ENCODE measurements at places on chromosomes 4 and X. TPM values are rescaled to one million over a fixed set of nuclear protein-coding genes. Genes with fewer than 3 reads are reported as not detected.
A peak's percentile ranks its signal among the peaks of the same experiment; 100 is the strongest.

The RPS6KA6 gene
- total RNA-seq: not detected

The SH3D19 gene
- total RNA-seq: 37.5 TPM

DNA sequence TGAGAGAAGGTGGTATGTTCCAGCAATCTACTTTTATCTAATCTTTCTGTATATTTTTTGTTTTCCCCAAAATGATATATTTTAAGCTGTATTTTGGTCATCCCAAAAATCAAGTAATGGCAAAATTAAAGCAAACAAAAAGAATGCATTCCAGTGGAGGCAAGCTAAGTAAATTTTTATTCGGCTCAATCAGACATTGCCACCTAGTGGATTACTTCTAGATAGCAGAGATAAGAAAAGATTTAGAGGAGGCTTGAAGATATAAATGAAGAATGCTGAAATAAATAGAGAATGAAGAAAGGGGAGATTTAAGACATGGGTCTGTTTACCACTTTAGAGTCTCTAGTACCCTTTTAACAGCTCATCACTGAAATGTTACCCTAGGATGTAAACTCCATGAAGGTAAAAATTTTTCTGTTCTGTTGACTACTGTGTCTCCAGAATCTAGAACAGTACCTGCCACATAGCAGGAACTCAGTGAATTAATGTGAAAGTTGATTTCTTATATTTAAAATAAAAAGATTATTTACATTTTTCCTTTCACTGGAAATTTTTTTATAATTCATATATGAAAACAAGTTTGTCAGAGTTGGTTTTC, 110.9 kb upstream of the ANK2 start:
- H3K27ac ChIP-seq: no peak overlapping the region
- no peaks in the 10 kb centered on the region for H3K27me3 ChIP-seq
- H3K36me3 ChIP-seq: no peaks in the 10 kb centered on the region

- H3K4me1 ChIP-seq: no peaks in the 10 kb centered on the region
- no peak for DNase-seq
- H3K36me3 ChIP-seq: no peaks in the 10 kb centered on the region
- H3K27me3 ChIP-seq: no peaks in the 10 kb centered on the region
These were observed 44.5 kb upstream of the IL2 start for GRCh38 chr4:122500852-122501501.

- H3K27ac ChIP-seq: peak overlapping the region; percentile 45
- H3K27me3 ChIP-seq: no peaks in the 10 kb centered on the region
- no peaks in the 10 kb centered on the region for H3K36me3 ChIP-seq
- peaks cover 3% of the 10 kb centered on the region for H3K4me1 ChIP-seq
- peak overlapping the region; percentile 61 for H3K4me3 ChIP-seq
- no peak for DNase-seq
These were observed 491 bp downstream of the COL4A5 start for GRCh38 chrX:108439961-108440696.

GRCh38 chr4:138646383-138646782, 369.2 kb upstream of the NOCT start:
- no peaks in the 10 kb centered on the region for H3K36me3 ChIP-seq
- DNase-seq: no peak
- H3K27ac ChIP-seq: no peak overlapping the region
- H3K27me3 ChIP-seq: no peaks in the 10 kb centered on the region

GRCh38 chr4:108227923-108228322, 59.2 kb upstream of the LEF1 start:
- no peak overlapping the region for H3K27ac ChIP-seq
- H3K4me3 ChIP-seq: no peak overlapping the region
- no peaks in the 10 kb centered on the region for H3K4me1 ChIP-seq
